Activated CD4-positive, alpha-beta T cell treated with anti-CD3 and anti-CD28 coated beads, Interleukin-2, amount 10 ng/mL, durations not matched to agents 7 days and 5 days (primary cell): ENCODE measurements at places on chromosomes 2 and 18. TPM values are rescaled to one million over a fixed set of nuclear protein-coding genes. Genes with fewer than 3 reads are reported as not detected.

Gene SEPTIN2
- 195 TPM for total RNA-seq

Gene REG3A
- not detected for total RNA-seq

Gene C1QL2
- total RNA-seq: not detected

Gene ST6GAL2
- not detected for total RNA-seq

Gene MRO
- not detected for total RNA-seq

Gene MSGN1
- not detected for total RNA-seq

Gene CHRNA1
- total RNA-seq: not detected

Gene CD207
- total RNA-seq: not detected

Gene CDH7
- not detected for total RNA-seq

Gene FOXD4L1
- total RNA-seq: 0.15 TPM

Gene SMAD7
- total RNA-seq: 21.7 TPM

Gene DOCK10
- 269 TPM for total RNA-seq

Gene CNDP1
- not detected for total RNA-seq

Gene C1GALT1C1L
- not detected for total RNA-seq

Gene SIX3
- total RNA-seq: not detected

Gene NAT8
- total RNA-seq: not detected

Gene BBS5
- 1.3 TPM for total RNA-seq

Gene NBAS
- total RNA-seq: 36.5 TPM

Gene CFAP221
- not detected for total RNA-seq

Gene BIN1
- total RNA-seq: 140 TPM

Gene CIB4
- not detected for total RNA-seq

Gene EMILIN1
- 0.56 TPM for total RNA-seq

Gene ANO7
- 0.12 TPM for total RNA-seq

Gene MC4R
- not detected for total RNA-seq

Gene HMSD
- 0.94 TPM for total RNA-seq

Gene SERPINB4
- not detected for total RNA-seq

Gene CIDEA
- not detected for total RNA-seq

Gene GDF7
- not detected for total RNA-seq

Gene LRRC30
- total RNA-seq: not detected

Gene EFEMP1
- not detected for total RNA-seq

Gene CD302
- 0.73 TPM for total RNA-seq

Gene RNU2-63P
- total RNA-seq: 1.9 TPM

Gene ANKRD23
- 17.3 TPM for total RNA-seq
